Gastroesophageal sphincter (tissue), 4 donors: ENCODE measurements at places on chromosomes 5 and 9. TPM values are rescaled to one million over a fixed set of nuclear protein-coding genes. Genes with fewer than 3 reads are reported as not detected.

The PCDHGB6 gene
- total RNA-seq: 5.7 TPM

The LCN2 gene
- not detected for total RNA-seq

The OR13C5 gene
- not detected for total RNA-seq

The RC3H2 gene
- total RNA-seq: 69.1 TPM

The RFX3 gene
- 7.5 TPM for total RNA-seq

The COL27A1 gene
- 1.0 TPM for total RNA-seq

The GRIN3A gene
- total RNA-seq: 0.69 TPM

The CFAP157 gene
- not detected for total RNA-seq

The STPG3 gene
- total RNA-seq: not detected

The HMHB1 gene
- not detected for total RNA-seq

The SPINK9 gene
- total RNA-seq: not detected

The DND1 gene
- total RNA-seq: not detected

The ANKRD55 gene
- not detected for total RNA-seq

The NPR3 gene
- 4.9 TPM for total RNA-seq

The MRPL50 gene
- 13.7 TPM for total RNA-seq

The GMCL2 gene
- not detected for total RNA-seq

The TNFSF15 gene
- total RNA-seq: 0.27 TPM

The GABRA1 gene
- total RNA-seq: 3.1 TPM

The SCGB3A1 gene
- total RNA-seq: not detected

The ADGRD2 gene
- total RNA-seq: not detected

The TMEM141 gene
- 51.5 TPM for total RNA-seq

The CATSPER3 gene
- not detected for total RNA-seq

The DCP2 gene
- total RNA-seq: 37.6 TPM

The TAF11L2 gene
- not detected for total RNA-seq

The ANXA2R gene
- total RNA-seq: 5.1 TPM

The HOMER1 gene
- 26.3 TPM for total RNA-seq

The CAMK2A gene
- total RNA-seq: 3.9 TPM

The LOX gene
- 2.8 TPM for total RNA-seq

The OBP2A gene
- not detected for total RNA-seq

The DOK3 gene
- 6.7 TPM for total RNA-seq

The MED10 gene
- 27.2 TPM for total RNA-seq

The LCN9 gene
- total RNA-seq: not detected

The ZNF354C gene
- 14.8 TPM for total RNA-seq

The ENTPD2 gene
- 1.6 TPM for total RNA-seq

The CER1 gene
- not detected for total RNA-seq

The CDO1 gene
- 15.3 TPM for total RNA-seq

The NNT gene
- 67.2 TPM for total RNA-seq

The FAM151B gene
- 1.3 TPM for total RNA-seq

The TAS2R1 gene
- total RNA-seq: not detected
